ENCODE measurements at places on chromosomes 16 and 17. TPM values are rescaled to one million over a fixed set of nuclear protein-coding genes. Genes with fewer than 3 reads are reported as not detected.

The SPATA22 gene
- total RNA-seq: 0.28 TPM

DNA sequence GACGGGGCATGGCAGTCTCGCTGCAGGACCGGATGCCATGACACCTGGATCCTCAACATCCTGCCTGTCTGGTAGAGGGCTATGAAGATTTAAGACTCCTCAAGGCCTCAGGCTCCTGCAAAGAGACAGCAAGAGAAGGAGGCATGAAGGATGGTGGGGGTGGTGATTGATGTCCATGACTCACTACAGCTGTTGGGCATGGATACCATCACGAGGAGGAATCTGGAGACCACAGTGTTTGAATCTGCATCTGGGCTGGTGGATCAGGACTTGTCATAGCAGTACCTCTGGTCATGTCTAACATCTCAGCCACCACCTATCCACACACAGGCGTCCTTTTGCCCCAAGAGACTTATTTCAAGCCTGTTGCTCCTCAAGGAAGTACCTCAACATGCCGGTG, 50.2 kb upstream of the WSCD1 start:
- DNase-seq: no peak

GRCh38 chr17:18319604-18320256, 4.6 kb downstream of the SMCR8 start:
- peak; percentile 68 for DNase-seq

DNA sequence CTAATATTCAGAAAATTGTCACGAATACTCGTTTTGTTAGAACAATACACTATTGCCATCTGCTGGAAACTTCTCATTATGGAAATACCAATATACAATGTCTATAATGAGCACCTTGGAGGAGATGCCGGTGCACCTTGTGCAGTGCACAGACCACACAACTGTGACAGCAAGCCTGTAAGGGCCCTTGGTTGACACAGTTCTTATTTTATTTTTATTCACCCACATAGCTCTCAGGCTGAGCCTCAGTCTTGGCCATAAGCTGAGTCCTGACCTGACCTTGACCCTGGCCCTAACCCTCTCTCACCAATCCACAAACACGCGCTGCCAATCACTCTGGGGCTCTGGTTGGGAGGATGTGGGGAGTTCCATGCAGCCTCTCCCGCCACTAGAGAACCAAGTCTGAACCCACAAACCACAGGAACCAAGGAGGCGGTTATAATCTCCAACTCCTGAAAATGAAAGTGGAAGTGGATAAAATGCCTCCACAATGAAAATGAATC, 7.6 kb downstream of the AIPL1 start:
- DNase-seq: peak; percentile 16

DNA sequence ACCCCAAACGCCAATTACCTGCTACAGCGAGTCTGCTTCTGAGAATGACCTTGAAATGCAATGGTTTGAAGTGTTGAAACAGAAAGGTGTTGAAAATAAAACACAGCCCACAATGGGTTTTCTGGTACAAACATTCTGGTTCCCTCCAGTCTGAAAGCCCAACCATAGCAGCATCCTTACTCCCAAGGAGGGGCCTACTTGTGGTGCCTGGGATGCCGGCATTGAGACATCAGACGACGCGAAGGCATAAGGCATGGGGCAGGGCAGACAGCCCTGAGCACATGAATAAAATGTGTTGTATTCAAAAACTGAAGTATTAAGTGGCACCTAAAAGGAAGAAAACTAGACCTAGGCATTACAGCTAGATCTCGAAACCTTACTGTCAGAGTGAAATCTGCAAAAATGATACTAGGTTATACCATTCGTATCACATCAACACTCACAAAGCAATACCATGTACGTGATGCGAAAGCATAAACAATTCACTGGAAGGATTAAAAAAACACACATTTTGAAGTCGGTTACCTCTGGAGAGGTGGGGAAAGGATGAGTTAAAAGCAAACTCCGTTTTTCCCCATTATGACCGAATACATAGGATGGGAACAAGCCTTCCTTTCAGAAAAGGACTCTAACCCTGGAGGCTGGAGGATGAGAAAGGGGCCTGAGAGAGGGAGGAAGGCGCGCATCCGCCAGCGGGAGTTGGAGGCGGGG, 702 bp downstream of the NUDT21 start:
- peak; percentile 14 for DNase-seq

GRCh38 chr16:9053006-9053601, 38.3 kb upstream of the HAPSTR1 start:
- DNase-seq: peak; percentile 75

Measured in IMR-90 (cell line).